Cerebellar nuclear complex (tissue), 1 donor: ENCODE measurements at places on chromosomes 6 and 20.
A peak's percentile ranks its signal among the peaks of the same experiment; 100 is the strongest.

GRCh38 chr6:21625642-21626041 lies 32.1 kb downstream of the SOX4 start:
- DNase-seq = no peak

DNA sequence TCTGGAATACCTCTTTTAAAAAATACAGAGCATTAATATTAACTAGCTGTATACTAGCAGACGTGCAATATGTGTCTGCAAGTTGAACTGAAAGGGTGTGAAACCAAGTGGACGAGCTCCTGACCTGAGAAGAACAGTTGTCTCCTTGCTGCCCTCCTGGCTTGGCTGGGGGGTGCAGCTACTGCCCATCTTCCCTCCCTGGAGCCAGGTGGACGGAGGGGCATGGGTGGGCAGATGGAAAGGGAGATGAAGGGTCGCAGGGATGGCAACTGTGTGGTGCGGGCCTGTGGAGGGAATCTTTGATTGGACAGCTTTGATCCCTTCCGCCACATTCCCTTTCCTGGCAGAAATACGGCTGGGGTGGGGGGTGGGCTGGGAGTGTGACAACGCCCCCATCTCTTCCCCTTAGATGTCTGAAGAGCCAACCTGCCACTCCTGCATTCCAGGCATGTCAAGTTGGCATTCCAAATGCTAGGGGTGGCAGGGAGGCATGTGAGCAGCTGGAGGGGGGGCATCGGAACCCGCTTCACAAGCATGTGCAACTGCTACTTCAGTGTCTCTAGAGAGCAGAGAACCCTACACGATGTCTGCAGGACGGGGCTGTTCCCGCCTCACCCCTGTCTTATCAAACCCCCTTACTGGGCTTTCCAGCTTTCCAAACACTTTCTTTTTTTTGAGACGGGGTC lies 37.3 kb downstream of the SRSF3 start:
- no peak for DNase-seq

DNA sequence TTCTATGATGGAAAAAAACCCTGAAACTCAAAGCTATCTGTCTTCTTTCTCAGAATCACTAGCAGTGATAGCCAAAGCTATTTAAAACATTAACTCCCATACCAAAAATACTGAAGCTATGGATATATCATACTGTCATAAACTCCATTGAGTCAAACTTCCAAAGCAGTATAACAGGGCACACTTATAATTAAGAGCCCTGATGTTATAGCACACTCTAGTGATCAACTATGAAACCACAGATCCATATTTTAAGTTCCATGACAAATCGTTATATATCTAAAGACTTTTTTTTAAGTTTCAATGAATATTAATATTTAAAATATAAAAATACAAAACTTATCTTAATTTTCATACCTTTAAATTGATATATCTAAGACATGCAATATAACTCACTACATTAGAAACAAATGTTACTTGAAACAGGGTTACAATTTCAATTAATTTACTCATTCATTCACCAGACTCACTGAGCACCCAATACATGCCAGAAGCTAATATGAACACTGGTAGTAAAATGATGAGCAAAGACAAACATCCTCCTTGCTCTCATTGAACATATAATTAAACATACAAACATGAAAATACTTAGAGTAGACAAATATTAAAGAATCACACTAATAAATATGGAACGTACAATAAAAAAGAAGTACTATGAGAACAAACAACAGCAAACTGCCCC lies 69.3 kb downstream of the IBTK start:
- DNase-seq = no peak

DNA sequence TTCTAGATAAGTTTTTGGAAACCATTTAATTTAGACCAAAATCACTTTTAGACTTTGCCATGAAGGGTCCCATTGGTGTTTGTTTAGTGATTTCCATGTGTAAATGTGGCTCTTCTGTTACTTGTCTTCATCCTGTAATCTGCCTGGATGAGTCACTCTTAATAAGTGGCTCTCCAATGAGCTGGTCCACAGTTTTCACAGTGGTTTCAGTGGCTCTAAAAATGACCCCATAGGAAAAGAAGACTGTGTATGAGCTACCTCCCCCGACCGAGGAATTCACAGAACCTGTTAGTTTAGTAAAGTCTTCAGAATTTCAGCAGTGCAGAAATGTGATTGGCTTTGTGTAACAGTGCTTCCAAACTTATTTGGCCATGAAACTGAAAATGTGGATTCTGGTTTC lies 492.0 kb upstream of the MARCKS start:
- no peak for DNase-seq

GRCh38 chr6:161749576-161749975 lies 475.7 kb upstream of the AGPAT4 start:
- DNase-seq = no peak

GRCh38 chr6:66930559-66931290 lies 1223.7 kb upstream of the EYS start:
- DNase-seq = no peak

DNA sequence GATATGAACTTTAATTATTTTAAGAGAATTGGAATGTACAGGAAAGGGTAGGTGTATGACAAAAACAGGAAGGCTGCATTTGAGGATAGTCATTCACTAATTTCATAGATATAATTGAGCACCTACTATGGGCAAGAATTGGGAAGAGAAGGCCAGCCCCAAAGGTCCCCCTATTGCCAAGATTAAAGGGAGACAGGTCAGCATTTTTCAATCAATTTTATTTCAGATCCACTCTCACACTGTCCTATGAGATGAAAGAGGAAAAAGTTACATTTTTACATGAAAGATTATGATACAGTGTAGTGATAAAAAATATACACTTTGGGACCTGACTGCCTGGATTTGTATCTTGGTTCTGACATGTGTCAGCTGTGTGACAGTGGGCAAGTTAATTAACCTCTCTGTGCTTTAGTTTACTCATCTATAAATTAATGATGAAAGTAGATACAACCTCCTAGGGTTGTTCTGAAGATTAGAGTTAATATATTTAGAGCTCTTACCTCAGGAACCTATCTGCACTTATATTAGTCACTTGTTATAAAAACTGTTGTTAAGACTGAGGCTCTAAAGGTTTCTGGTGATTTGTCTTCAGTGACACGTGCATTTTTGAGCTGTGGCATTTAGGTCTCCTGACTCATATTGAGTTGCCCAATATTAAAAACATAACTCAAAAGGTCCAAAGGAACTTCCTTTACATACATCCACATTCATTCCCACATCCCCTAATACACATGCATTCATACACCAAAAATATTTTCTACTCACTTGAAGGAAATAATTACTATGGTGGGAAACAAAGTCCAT lies 45.7 kb downstream of the SCGN start:
- no peak for DNase-seq

DNA sequence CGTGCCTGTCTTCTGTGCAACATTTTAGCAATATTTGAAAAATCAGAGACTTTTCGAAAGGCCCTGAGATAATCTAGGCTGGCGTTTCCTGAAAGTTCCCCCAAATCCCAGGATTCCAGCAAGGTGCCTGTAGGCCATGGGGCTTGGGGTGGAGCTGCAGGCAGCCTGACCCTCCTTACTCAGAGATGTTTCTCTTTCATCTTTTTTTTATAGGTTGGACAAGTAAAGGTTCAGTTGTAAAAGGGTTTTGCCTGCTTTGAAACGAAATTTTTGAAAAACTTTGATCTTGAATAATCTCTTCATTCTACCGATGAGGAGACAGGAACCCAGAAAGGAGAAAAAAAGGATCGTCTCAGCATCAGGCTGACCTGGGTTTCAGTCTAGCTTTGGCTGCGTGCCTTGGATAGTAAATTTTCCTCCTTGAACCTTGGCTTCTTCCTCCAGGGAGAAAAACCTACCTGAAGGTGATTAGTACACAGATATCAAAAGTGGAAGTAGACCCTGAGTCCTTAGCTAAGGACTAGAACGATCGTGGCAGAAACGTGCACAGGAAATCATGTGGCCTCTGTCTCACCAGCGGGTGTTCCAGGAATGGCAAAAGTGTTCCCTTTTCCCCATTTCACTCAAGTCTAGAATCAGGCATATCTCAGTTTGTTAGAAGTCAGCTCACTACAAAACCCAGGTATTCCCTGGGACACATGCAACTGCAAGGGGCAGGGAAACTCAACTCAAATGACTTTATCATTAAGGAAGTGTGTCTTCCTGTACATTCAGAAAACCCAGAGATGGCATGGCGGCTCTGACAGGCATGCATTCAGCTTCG lies 128.2 kb upstream of the PTPN1 start:
- no peak for DNase-seq

GRCh38 chr6:167130712-167131684 lies 8.1 kb downstream of the CCR6 start:
- DNase-seq = no peak

GRCh38 chr6:44073612-44074438 lies 53.4 kb downstream of the MRPL14 start:
- DNase-seq = no peak

DNA sequence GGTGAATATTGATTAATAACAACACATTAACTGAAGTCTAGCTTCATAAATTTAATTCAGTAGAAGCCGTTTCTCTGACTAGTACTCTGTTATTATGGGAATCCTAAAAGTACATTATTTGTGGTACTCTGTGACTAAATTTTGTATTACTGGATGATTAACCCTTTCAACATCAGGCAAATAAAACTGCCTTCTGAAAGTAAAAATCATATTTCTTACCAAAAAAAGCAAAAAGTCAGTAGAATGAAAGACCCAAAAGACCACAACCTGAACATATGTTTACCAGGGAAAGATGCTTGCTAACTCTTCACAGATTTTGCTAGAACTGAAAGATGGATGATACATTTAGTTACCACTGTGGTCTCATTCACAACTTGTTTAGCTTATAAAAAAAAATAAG lies 73.2 kb downstream of the AHI1 start:
- DNase-seq = no peak

DNA sequence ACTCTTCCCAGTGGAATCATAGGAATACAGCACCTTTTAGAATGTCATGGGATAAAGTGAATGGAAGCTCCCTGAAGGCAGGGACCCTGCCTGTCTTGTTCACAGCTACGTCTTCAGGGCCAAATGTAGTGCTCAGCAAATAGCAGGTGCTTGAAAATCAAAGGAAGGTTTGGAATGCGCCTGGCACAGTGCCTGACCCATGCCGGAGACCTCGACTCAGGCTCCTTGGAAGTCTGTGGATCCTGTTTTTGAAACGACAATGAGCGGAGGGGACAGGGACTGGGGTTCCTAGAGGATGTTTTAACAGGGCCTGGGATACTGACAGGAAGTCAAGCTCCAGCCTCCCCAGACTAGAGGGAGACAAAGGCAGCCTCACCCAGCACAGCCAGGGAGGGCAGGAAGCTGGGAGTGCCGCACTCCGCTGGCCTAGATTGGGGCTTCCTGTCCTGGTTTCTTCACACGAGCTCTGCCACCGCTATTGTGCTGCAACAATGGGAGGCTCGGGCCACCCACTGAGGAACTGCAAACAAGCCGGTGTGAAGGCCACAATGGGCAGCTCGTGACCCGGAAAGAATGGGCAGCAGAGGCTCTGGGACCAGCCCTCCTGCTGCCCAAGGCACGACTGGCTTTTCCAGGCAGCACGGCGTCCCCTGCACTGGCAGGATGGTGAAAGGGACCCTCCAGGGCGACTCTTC lies 76.7 kb downstream of the PREX1 start:
- DNase-seq = no peak

DNA sequence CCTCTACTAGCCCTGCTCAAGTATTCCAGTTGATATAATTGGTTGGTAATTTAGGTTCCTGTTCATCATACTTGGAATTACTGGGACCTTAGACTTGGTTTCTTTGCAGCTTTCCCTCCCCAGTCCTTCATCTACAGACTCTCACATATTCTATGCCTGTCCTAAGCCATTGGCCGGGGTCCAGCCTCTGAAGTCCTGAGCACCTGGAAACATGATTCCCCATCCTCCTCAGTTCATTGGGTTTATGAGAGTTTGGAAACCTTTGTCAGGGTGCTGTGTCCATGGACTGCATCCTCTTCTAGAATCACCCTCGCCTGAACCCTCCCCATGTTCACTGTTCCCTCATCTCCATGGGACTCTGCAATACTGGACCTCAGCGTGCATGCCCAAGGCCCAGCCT lies 8.8 kb downstream of the GSTA2 start:
- DNase-seq = no peak

DNA sequence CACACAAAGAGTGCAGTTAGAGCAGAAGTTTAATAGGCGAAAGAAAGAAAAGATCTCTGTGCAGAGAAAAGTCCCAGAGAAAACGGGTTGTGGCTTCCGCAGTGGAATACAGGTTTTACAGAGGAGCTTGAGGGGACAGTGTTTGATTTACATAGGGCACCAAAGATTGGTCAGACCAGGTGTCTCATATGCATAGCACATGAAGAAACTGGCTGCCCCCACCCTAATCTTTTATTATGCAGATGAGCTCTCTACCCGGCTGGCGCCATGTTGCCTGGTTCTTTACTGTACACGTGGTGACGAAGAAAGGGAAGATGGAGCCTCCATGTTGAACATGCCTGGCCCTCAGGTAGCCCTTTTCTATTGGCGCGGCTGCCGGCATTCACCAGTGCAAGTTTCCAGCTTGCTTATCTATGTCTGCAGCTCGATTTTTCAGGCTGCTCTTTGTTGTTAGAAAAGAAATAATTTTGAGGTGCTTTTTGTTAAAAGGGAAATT lies 47.4 kb downstream of the SLC35B3 start:
- DNase-seq = no peak

GRCh38 chr6:141248021-141248799 lies 884.5 kb upstream of the GJE1 start:
- DNase-seq = no peak

- DNase-seq = no peak
These were observed 34.4 kb upstream of the ARHGAP18 start for GRCh38 chr6:129744201-129744879.

- peak; percentile 8 for DNase-seq
These were observed 72.0 kb downstream of the DACT2 start for GRCh38 chr6:168247443-168248147.

DNA sequence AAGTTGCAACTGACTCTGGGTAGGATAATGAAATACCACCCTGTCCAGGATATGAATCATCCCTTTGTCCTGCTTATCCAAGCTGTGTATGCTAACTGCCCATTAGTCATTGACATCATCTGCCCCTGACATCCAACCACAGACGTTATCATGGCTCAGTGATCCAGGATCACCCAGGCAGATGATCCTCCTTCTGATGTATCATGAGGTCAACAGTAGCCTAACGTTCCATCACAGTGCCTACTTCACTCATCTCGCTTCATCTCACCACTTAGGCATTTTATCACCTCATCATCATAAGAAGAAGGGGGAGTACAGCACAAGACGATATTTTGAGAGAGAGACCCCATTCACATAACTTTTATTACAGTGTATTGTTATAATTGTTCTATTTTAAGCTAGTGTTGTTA lies 13.4 kb upstream of the BTN3A2 start:
- DNase-seq = no peak

GRCh38 chr20:58697867-58698703 lies 5.5 kb downstream of the NPEPL1 start:
- no peak for DNase-seq

DNA sequence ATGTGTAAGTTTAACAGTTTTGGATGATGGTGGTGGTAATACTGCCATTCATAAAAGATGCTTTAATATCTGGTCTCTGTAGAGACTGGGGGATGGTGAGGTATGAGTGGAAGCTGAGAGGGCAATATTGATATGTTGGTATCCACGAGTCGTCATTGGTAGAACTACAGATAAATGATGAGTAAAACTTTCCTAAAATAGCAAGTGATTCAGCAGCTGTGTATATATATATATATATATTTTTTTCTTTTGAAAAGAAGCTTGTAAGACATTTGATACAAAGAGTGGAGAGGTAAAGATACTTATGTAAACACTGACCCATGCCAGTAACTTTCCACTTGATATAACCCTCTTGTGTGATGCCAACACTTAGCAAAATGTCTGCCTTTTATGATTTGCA lies 41.7 kb upstream of the CITED2 start:
- DNase-seq = no peak

GRCh38 chr20:43300901-43301300 lies 111.2 kb upstream of the PTPRT start:
- DNase-seq = no peak

- no peak for DNase-seq
These were observed 272.6 kb downstream of the TMEM242 start for GRCh38 chr6:157050537-157051265.
